GM12891 (cell line): ENCODE measurements at places on chromosomes 3 and 15.

- DNase-seq, result no peak
Observed at GRCh38 chr3:65531499-65531898, 507.2 kb downstream of the MAGI1 start.

DNA sequence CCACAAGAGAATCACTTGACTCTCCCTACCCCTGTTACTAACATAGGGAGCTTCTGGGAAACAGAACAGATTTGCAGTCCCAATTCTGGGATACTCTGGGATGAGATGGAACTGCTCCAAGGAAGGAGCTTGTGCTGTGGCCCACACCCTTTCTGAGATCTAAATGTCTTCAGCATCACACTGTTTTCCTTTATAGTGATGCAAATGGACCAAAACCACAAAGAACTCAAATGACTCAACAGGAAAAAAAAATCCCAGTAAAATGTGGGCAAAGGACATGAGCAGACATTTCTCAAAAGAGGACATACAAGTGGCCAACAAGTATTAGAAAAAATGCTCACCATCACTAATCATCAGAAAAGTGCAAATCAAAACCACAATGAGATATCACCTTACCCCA is 155.6 kb downstream of the NECTIN3 start:
- DNase-seq, result no peak

DNA sequence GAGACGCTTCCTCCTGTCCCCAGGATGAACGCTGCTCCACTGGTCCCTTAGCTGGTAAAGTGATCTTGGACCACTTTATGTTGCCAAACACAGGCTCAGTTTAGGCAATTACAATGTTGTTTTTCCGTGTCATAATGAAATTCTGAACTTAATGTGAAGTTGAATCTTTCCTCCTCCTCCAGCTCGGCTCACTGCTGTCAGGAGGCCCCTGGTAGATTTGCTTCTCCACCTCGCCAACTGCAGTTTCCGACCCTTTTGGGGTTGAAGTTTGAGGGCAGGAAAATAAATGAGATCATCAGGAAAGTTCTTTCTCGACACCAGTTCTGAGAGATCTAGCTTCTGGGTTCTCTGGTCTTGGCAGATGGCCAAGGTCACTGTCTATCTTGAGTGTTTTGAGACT is 27.8 kb downstream of the CFAP161 start:
- DNase-seq, result no peak

- no peak for DNase-seq
Observed at GRCh38 chr15:70355275-70355795, 257.6 kb upstream of the TLE3 start.

DNA sequence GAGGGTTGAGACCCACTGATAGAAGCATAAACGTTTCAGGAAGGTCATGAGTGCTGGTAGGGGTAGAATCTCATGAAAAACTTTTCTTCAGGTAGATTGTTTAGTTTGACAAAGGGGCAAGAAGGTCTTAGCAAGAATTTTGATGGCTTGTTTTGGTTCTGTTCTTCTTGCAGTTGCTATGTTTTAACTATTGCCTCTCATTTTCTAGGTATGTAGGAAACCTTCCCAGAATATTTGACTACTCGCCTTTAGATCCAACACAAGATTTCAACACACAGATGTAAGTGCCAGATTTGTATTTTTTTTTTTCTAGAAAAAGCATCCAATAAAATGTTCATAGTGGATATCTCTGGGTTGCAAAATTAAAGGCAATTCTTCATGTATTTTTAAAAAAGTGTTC is 77.1 kb downstream of the USP13 start:
- DNase-seq, result no peak

GRCh38 chr15:31283043-31283442 is 43.6 kb upstream of the KLF13 start:
- DNase-seq, result no peak

- DNase-seq, result no peak
Observed at GRCh38 chr3:61664105-61664482, 102.7 kb downstream of the PTPRG start.

- DNase-seq, result no peak
Observed at GRCh38 chr3:14812196-14812790, 6.5 kb upstream of the FGD5 start.

DNA sequence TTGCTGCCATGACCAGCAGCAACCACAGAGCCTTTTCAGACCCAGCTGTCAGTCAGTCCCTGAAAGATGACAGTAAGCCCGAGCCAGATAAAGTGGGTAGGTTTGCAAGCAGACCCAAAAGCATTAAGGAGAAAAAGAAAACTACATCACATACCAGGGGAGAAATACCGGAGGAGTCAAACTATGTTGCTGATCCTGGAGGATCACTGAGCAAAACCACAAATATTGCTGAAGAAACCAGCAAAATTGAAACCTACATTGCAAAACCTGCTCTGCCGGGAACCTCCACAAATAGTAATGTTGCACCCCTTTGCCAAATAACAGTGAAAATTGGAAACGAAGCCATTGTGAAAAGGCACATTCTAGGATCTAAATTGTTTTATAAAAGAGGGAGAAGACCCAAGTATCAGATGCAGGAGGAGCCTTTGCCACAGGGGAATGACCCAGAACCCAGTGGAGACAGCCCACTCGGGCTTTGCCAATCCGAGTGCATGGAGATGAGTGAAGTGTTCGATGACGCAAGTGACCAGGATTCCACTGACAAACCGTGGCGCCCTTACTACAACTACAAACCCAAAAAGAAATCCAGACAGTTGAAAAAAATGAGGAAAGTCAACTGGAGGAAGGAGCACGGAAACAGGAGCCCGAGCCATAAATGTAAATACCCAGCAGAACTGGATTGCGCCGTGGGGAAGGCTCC is 42.1 kb upstream of the RASA2 start:
- DNase-seq, result no peak

DNA sequence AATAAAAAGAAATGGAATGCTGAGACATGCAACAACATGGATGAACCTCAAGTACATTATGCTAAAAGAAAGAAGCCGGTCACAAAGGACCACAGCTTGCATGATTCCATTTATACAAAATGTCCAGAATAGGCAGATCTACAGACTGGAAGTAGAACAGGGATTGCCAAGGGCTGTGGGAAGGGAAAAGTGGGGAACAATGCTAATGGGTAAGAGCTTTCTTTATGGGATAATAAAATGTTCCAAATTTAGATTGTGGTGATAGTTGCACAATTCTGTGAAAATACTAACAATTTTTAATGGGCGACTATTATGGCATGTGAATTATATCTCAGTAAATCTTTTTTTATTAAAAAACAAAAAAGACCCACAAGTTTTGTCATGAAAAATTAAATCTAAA is 106.2 kb downstream of the TMCO5A start:
- no peak for DNase-seq

GRCh38 chr3:17040322-17040989 is 155.7 kb downstream of the PLCL2 start:
- no peak for DNase-seq

- DNase-seq, result no peak
Observed at GRCh38 chr3:138933068-138933668, 13.8 kb downstream of the FOXL2 start.

DNA sequence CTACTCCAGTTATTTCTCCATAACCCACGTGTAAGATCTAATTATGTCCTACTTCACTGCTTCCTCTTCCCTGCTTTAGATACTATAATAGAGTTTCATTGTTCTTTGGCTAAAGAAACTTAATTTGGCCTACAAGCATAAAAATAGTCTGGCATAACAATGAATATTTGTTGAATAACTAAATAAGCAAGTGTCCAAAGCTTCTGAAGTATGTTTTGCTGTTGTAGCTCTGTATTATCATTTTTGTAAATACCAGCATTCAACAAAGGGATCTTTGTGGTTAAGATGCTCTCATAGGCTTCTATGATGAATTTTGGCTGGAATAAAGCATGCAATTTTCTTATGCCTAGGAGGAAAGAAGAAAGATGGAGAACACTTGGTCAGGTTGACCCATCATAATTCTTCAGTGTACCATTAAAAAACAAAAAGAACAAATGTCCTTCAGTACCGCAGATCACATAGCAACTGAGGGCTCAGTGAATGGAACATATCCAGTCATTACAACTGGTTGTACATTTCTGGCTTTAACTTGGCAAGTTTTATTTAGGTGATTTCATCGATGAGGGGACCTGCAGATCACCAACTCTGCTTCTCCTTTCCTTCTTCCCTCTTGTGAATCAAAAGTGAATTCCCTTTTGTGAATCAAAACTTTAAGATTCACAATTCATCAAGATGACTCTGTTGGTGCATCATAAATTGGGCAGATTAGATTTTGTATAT is 465.9 kb upstream of the TGFBR2 start:
- DNase-seq, result no peak

GRCh38 chr15:69991551-69991980 is 106.2 kb downstream of the TLE3 start:
- no peak for DNase-seq

GRCh38 chr3:71215351-71215750 is 368.2 kb downstream of the FOXP1 start:
- no peak for DNase-seq

- DNase-seq, result no peak
Observed at GRCh38 chr15:92619145-92620101, 36.2 kb downstream of the FAM174B start.

DNA sequence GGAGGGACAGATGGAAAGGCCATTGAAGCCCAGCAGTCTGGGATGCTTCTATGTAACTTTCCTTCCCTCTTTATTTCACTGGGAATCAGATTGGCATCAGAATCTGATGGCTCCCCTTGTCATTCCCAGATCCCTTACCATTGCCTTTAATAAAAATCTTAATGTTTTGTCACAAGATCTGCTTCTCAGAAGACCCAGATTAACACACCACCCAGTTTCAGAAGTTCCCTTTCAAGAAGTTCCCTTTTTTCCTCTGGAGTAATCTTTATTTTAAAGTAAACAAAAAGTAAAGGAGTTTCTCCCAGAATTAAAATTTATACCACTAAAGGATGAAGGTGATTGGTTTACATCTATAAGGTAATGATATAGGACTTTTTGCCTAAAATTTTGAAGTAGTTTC is 76.4 kb downstream of the UBR1 start:
- DNase-seq, result no peak

DNA sequence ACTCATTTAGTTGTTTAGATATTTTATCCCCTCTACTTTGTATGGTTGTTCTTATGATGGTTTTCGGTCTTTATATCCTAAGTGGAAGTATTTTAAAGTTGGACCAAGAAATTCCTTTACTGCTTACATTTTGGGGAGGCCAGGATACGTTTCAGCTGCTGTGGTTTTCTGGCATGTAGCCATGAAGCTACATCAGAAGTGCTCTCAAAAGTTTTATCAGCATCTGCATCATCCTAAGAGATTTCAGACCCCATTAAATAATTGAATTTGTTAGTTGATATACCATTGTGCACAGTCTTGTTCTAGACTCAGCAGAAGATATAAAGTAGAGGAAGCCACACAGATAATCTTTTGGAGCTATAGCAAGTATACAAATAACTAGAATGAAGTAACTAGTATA is 50.1 kb upstream of the SKOR1 start:
- DNase-seq, result no peak
